ENCODE measurements at places on chromosomes 3 and 15. TPM values are rescaled to one million over a fixed set of nuclear protein-coding genes. Genes with fewer than 3 reads are reported as not detected.
A peak's percentile ranks its signal among the peaks of the same experiment; 100 is the strongest.

DNA sequence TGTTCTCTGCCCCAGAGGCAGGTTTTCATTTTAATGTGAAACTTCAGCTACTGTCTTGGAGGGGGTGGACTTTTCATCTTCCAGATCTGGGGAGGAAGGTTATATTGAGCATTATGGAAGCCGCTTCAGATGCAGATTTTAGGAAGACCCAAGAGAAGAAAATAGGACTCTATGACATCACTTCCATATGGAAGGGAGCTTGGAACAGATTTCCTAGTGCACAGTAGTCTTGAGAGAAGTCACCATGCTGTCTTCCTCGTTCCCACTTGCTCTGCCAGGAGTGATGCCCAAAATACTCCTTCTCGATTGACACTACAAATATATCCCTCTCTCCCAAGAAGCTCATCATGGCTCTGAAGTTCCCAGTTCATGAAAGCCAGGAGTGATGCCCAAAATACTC, 197.2 kb downstream of the ATP10A start:
- DNase-seq: no peak

- no peak for DNase-seq
Measured at GRCh38 chr15:65275728-65276126, 11.0 kb downstream of the PARP16 start.

- no peak for DNase-seq
Measured at GRCh38 chr3:14605067-14605466, 46.5 kb upstream of the CCDC174 start.

DNA sequence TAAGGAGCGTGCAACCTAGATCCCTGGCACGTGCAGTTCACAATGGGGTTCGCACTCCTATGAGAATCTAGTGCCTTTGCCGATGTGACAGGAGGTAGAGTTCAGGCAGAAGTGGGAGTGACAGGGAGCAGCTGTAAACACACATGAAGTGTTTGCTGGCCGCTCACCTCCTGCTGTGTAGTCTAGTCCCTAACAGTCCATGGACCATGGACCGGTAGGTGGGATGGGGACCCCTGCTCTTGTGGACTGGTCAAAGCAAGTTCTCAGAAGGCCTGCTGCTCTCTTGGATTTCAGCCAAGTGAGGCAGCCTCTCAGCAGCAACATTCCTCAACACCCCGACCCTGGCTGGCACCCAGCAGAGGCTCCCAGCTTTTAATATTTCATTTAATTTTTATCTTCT, 58.2 kb upstream of the SNRPA1 start:
- no peak for DNase-seq

- no peak for DNase-seq
Measured at GRCh38 chr15:89514596-89515406, 18.4 kb upstream of the RHCG start.

The SAXO2 gene
- 7.7 TPM for polyA plus RNA-seq

The ECT2 gene
- polyA plus RNA-seq: 34.5 TPM

DNA sequence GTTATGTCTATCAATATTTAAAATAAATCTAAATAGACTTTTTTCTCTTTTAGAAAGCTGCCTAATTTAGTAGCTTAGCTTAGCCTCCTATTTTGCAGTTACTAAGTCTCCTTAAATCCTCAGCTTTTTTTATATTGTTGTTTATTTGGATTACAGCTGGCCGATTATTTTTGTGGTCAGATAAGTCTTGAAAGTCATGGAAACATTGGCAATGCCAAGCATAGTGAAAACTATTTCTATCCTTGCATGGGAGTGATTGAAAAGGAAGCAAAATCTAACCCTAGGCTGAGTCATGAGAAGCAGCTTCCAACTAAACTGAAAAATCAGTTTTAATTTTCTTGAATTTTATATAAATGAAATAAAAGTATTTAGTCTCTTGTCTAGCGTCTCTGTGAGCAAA, 1063.0 kb upstream of the GBE1 start:
- no peak for DNase-seq

The SEMA7A gene
- polyA plus RNA-seq: 6.6 TPM

DNA sequence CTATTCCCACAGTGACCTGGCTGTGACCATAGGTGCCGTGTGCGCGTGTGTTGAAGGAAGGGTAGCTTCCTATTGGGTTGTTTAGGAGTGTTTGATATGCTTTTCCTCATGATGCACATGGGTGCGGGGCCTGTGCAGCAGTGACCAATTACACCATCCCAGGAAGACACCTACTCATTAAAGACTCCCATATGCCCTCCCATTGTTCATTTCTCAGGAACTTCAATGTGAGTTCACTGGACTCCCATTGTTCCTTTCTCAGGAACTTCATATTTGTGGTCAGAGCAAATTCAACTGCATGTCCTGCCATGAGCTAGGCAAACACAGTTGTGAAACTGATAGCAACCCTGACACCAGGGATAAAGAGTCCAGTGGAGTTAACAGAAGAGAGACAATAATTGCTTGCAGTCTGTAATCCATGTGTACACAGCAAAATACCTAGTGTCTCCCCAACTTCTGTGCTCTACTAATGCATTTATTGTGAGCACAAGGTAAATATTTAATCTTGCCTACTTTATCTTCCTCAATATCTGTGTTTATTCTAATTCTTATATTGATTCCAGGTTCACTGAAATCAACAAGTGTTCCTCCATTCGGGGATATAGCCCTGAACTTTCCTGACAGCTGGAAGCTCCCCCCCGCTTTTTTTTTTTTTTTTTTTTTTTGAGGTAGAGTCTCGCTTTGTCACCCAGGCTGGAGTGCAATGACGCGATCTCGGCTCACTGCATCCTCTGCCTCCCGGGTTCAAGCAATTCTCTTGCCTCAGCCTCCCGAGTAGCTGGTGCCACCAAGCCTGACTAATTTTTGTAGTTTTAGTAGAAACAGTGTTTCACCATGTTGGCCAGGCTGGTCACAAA, 57.5 kb upstream of the GCNT3 start:
- no peak for DNase-seq

- DNase-seq: no peak
Measured at GRCh38 chr3:154886437-154886836, 193.7 kb upstream of the MME start.

GRCh38 chr3:32782407-32782806, 35.4 kb upstream of the TRIM71 start:
- no peak for DNase-seq

- DNase-seq: no peak
Measured at GRCh38 chr3:177578488-177578887, 381.2 kb upstream of the TBL1XR1 start.

- DNase-seq: no peak
Measured at GRCh38 chr15:74214324-74215021, 11.9 kb upstream of the STRA6 start.

GRCh38 chr15:93250209-93250608, 161.2 kb upstream of the RGMA start:
- DNase-seq: no peak

DNA sequence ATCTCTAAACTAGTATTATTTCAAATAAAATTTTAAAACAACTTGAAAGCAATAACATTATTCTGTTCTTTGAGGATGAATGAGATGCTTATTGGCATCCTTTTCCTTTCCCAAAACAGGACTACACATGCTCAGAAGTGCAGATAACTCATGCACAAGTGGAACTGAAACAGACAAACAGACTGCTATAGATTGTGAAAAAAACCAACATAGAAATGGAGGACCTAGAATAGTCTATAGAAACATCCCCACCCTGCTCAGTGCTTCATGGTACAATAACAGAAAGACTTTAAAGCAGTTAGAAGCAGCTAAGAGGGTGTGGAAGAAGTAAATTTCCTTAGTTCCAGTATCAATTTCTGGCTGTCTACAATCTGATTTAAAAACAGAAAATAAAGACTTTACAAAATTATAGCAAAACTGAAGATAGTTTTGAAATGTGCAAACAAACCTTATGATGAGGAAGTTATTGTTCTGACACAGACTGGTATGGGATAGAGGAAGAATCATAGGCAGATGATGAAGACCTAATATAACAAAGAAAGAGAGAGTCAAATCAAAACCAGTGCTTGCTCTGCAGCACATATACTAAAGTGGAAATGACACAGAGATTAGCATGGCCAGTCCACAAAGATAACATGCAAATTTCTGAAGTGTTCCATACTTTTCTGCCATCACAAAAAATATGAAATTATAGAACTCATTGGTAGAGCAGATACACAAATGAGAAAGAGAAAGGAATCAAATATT, 1025.4 kb downstream of the SQOR start:
- no peak for DNase-seq

The HRG gene
- polyA plus RNA-seq: 0.24 TPM

GRCh38 chr15:76572983-76573314, 236.4 kb downstream of the ISL2 start:
- DNase-seq: no peak

- DNase-seq: no peak
Measured at GRCh38 chr15:39135989-39136388, 444.9 kb upstream of the THBS1 start.

The CERS3 gene
- 0.50 TPM for polyA plus RNA-seq

- no peak for DNase-seq
Measured at GRCh38 chr15:69000725-69001503, 13.6 kb upstream of the NOX5 start.

DNA sequence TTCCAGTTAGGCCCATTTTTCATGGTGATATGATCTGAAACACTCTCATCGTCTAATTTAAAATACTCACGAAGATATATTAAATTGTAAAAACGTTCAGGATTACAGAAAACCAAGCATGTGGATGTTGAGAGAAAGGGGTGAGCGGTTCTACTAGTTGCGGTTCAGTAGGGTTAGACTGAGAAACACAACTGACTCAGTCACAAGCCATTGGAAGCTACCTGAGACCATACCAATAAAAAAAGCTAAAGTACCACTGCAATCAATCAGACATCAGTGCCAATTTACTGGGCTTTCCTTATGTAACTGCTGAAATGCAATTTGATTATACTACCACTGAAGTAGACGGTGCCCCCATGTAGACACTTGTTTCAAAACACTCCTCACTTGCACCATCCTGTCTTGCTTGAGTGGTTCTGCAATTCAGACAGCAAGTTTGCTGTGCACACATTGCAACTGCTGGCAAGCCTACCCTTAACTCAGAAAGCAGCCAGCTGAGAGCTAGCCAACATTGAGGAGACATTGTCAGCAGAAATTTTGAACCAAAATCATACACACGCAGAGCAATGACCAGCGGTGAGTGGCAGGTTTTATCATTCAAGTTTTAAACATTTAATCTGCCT, 368.7 kb upstream of the ARHGEF26 start:
- DNase-seq: no peak

GRCh38 chr15:62599791-62600777, 435.0 kb upstream of the C2CD4B start:
- DNase-seq: no peak

- DNase-seq: no peak
Measured at GRCh38 chr3:15998911-15999310, 175.6 kb upstream of the GALNT15 start.

- DNase-seq: no peak
Measured at GRCh38 chr3:188259596-188259995, 105.6 kb downstream of the LPP start.

The PYGO1 gene
- 22.3 TPM for polyA plus RNA-seq

DNA sequence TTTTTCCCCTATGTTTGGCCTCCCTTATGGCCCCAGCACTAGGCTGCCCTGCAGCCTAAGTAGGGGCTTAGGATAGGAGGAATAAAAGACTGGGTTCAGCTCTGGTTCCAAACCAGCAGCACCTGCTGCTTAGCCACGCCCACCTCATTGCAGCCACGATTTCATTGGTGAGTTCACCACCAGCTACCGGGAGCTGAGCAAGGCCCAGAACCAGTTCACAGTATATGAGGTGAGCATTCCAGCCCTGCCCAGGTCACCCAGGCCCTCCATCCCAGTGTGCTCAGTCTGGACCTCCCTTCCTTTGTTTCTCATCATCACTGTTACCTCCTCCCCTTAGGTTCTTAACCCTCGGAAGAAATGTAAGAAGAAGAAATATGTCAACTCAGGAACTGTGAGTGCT, 11.5 kb downstream of the CPNE9 start:
- no peak for DNase-seq

- DNase-seq: no peak
Measured at GRCh38 chr15:54159012-54159411, 180.8 kb downstream of the UNC13C start.

The CHAC1 gene
- polyA plus RNA-seq: 1.1 TPM

DNA sequence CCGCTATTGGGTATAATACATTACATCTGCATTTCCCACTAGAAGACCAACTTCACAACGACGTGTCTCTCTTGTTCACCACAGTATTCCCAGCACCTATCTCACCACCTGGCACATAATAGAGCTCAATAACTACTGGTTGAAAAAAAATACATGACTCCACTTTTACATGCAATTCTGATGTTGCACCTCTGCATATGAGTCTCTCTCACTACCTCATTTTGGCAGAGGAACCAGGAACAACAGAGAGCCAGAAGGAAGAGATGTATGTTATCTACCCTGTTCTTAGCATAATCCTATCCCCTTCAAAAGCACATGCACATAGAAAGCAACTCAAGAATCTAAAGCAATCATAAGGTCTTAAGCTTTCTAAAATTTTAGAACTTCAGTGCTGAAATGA, 61.6 kb downstream of the SHQ1 start:
- DNase-seq: no peak

The CAV3 gene
- polyA plus RNA-seq: 0.41 TPM

DNA sequence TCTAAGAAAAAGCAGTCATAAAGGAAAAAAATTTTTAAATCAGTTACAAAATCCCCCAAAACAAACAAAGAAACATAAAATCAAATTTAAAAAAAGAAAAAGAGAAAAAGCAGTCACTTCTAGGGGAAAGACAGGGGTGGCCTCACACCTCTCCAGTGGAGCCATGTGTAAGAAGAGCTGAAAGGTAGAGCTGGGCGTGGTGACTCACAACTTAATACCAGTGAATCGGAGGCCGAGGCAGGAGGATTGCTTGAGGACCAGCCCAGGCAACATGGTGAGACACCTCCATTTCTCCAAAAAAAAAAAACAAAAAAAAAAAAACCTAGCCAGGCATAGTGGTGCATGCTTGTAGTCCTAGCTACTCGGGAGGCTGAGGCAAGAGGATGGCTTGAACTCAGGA, 14.7 kb downstream of the MESD start:
- DNase-seq: no peak

GRCh38 chr3:87792534-87793336, 266.1 kb downstream of the CGGBP1 start:
- DNase-seq: peak; percentile 26

The STAC gene
- polyA plus RNA-seq: 0.63 TPM

DNA sequence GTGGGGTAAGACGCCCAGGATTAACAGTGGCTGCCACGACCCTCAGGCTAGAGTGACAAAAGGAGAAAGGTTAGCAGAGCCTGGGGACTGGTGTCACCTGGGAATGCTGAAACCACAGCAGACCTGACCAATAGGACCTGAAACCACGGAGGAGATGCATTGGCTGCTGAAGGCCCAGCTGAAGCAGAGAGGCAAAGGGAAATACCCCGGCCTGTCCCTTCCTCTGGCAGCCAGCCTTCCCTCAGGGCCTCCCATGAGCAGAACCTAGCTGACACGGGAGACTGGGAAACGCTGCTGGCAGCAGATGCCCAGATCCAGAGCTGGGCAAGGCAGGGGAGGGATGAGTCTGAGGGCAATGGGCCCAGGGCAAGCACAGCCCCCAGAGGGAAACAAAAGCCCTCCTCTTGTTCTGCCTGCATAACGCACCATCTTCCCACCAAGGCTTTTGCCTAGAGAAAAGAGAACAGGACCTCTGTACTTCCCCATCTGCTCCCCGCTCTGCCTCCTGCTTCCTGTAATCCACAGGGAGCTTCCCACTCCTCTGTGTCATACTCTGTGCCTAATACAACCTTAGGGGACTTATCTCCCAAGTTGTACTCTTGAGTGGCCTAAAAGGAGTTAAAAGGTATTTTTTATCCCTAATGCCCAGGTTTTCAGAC, 216.2 kb downstream of the ABHD5 start:
- DNase-seq: no peak

The KCNMB2 gene
- polyA plus RNA-seq: 12.7 TPM
